ENCODE measurements at places on chromosomes 2 and 18. TPM values are rescaled to one million over a fixed set of nuclear protein-coding genes. Genes with fewer than 3 reads are reported as not detected.

The TUBB8B gene
- total RNA-seq, result not detected

The CD28 gene
- 1.2 TPM for total RNA-seq

The PIEZO2 gene
- 2.4 TPM for total RNA-seq

- DNase-seq, result no peak
These were observed 271.5 kb downstream of the MBD5 start for GRCh38 chr2:148292431-148292830.

DNA sequence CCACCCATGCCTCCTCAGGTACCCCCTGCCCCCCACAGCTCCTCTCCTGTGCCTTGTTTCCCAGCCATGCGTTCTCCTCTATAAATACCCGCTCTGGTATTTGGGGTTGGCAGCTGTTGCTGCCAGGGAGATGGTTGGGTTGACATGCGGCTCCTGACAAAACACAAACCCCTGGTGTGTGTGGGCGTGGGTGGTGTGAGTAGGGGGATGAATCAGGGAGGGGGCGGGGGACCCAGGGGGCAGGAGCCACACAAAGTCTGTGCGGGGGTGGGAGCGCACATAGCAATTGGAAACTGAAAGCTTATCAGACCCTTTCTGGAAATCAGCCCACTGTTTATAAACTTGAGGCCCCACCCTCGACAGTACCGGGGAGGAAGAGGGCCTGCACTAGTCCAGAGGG, 803 bp upstream of the DES start:
- no peak for DNase-seq

- no peak for DNase-seq
These were observed 223.2 kb downstream of the LDLRAD4 start for GRCh38 chr18:13441736-13442135.

DNA sequence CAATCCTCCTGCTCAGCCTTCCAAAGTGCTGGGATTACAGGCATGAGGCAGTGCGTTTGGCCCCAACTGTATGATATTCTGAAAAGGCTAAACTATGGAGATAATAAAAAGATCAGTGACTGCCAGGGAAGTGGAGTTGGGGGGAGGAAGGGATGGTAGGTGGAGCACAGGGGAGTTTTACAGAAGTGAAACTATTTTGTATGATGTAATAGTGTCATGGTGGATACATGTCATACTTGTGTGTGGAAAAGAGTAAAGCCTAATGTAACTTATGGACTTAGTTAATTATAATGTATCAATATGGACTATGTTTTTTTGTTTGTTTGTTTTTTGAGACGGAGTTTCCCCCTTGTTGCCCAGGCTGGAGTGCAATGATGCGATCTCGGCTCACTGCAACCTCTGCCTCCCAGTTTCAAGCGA, 2.9 kb upstream of the GGCX start:
- DNase-seq, result no peak
